HS-27A (cell line): ENCODE measurements at places on chromosomes 3 and 15.

- peak; percentile 68 for DNase-seq
Measured at GRCh38 chr3:47802734-47803479, at the start of gene DHX30. Gene DHX30, plus strand, starts transcription at chr3:47803138. Its CDS starts 7,546 bp downstream, at chr3:47810684.

DNA sequence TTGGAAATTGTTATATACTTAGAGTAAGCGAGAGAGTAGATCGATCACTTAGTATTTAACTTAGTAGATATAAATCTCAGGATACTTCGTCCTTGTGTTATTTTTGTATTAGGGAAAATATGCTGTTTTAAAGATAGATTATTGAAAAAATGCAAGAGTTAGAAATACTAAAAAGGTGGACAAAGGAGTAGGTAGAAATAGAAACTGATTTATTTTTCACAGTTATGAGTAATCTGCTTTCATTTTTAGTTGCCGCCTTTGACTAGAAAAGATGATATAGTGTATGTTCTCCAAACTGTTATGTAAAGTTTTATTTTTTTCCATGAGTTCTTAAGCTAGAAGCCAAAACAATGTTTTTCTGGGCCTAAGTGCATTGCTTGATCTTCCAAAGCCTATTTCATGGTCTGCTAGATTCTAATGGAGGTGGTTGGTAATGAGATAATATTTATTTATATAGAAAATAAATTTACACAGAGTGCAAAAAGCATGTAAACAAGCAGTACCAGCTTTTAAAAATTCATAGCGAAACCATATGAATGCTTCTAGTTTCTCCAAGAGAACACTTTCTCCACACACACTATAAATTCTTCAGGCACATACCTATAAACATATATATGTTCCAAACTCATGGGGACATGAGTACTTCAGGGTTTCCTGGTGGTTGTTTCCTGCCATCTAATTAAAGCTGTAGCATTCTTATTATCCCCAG lies 61.1 kb downstream of the DIPK2A start:
- no peak for DNase-seq

DNA sequence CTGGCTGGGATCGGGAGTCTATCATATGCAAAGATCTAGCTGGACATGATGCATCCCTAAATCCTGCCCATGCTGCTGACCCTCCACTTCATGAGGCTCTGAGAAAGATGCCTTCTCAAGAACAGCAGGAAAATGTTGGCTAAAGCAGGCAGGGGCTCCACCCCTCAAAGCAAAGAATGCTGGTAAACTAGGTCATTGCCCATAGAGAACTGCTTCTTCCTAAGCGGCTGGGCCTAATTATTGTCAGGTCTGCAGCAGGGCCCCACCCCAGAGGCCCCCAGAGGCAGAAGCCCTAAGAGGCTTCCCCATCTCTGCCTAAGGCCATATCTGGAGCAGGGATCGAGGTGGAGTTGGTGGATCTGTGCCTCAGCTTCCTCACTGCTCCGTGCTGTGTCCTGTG lies 447.4 kb upstream of the PROK2 start:
- no peak for DNase-seq

DNA sequence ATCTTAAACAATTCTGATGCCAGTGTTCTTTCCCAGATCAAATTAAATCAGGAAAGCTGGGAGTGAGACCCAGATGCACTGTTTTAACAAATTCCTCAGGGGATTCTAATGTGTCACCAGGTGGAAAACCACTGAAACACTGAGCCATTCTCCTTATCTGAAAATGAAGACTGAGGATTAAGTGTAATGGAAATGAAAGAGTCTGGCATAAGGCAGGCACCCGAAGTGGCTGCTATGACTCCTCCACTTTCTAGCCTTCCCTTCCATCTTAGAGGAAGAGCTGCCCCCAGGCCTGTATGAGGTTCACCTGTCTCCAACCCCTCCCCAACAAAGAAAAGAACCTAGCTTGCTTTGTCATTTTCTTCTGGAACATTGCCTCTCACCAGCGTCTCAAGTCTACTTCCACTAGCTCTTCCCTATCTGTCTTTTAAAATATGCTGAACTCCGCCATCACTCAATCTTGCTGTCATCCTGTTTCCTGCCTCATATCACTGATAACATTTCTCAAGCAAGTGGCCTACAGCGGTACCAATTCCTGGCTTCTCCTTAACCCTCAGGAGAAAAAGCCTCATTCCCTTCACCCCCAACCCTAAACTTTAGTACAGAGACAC lies 13.7 kb upstream of the ABHD2 start:
- no peak for DNase-seq

GRCh38 chr3:59192473-59192872 lies 142.6 kb upstream of the CFAP20DC start:
- DNase-seq, result peak; percentile 45

- peak; percentile 78 for DNase-seq
Measured at GRCh38 chr15:38991701-38992100, 427.1 kb upstream of the RASGRP1 start.

GRCh38 chr15:68411735-68412134 lies 20.2 kb downstream of the ITGA11 start:
- DNase-seq, result no peak

- DNase-seq, result no peak
Measured at GRCh38 chr15:68430471-68431036, 1.4 kb downstream of the ITGA11 start.

DNA sequence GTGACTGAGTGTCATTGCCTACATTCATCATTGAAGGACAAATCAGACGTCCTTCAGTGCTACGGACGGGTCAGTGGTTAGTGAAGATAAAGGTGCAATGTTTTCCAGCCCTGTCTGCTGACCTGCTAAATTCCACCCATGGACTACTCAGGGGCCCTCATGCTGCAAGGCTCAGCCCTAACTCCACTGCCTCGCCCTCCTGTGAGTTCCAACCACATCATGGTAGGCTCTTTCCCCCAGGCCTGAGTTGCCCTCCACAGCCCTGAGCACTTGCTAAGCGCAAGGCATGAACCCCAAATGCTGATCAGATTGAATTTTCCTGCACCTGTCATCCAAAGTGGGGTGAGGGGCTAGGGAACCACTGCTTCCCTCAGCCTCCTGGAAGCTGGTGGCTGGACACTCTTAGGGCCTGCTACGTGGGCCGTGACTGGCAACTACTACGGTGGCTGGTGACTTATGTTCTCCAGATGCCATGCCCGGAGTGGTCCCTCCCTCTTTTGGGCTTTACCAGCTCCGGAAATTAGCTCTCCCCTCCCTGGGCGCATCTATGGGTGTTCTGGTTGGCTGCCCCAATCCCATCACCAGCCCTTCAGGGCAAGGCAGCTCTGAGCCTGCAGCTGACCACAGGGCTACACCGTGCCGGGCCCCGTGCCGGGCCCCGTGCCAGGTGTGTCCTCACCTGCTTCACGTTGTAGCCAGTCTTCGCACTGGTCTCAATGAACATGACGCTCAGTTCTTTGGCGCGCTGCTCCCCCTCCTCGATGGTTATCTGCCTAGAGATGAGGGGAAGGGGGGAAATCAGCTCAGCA lies 32.1 kb downstream of the SRPRB start:
- DNase-seq, result no peak

GRCh38 chr3:13479332-13479581 lies 849 bp upstream of the HDAC11 start:
- no peak for DNase-seq

- no peak for DNase-seq
Measured at GRCh38 chr3:165839296-165840076, 2.3 kb upstream of the BCHE start.

DNA sequence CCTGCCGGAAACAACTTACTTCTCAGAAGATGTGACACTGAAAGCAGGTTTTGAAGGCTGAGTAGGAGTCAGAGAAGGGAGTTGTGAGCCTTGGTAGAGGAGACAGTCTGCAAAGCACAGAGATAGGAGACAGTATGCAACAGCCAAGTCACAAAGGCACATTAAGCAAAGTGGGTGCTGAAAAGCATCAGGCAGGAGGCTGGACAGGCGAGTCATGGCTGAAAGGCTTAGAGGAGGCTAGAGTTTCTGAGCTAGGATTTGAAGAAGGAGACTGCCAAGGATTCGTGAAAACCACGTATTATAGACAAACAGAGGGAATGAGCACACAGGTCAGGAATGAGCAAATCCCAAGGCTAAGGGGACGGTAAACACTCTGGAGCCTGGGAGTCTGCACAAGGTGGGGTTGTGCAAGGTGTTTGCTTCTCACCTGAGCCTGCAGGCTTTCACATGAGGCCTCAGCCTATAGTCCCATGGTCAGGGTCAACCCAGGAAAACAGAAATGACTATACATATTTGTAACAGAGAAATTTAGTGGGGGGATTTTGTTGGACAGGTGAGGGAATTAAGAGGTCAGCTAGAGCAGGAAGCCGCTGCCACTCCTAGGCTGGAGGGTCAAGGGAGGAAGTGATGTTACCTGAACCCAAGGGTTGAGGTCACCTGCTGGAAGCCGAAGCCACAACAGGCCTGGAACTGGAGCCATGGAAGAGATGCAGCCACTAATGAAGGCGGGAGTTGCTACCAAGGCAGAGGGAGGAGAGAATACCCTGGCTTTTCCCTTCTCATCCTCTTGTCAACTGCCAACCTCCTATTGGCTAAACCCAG lies 23.1 kb upstream of the TRIM71 start:
- DNase-seq, result no peak

GRCh38 chr3:125117631-125118191 lies 61.9 kb upstream of the HEG1 start:
- no peak for DNase-seq
